ENCODE measurements at places on chromosomes 6 and 20.

DNA sequence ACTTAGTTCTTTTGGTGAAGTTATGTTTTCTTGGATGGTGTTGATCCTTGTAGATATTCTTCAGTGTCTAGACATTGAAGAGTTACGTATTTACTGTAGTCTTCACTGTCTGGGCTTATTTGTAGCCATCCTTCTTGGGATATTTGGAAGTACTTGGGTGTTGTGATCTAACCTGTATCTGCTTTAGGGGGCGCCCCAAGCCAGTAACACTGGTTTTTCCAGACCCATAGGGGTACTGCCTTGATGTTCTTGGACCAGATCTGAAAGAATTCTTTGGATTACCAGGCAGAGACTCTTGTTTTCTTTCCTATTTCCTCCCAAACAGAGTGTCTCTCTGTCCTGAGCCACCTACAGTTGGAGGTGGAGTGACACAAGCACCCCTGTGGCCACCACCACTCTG lies 309.1 kb upstream of the IMPG1 start:
- DNase-seq = no peak

DNA sequence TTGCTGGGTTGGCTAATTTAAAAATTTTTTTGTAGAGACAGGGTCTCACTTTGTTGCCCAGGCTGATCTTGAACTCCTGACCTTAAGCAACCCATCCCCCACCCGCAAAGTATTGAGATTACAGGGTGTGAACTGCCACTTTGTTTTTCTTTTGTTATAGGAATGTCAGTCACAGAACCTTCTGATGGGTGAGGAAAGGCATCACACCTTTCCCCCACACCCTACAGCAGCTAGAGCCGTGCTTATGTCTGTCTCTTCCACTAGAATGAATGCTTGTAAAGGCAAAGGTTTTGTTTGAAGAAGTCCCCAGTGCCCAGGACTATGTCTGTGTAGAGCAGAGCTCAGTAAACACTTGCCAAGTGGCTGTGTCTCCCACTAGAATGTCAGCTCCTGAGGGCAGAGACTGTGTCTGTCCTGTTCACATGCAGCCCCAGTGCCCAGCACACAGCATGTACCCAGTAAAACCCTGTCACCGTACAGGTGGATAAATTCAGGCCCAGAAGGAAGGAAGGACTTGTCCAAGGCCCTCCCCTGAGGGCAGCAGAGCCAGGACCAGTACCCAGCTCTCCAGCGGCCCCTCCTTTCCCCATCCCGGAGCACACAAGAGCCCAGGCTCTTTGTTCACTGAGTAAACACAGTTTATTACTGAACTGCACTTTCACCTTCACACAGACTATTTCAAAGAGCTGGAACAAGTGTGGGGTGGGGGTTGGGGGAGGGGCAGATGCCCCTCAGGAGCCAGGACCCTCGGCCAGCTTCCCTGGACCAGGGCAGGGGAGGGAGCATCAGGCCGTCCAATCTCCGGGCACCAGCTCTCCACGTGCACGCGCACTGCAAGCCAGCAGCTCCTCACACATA lies 26.4 kb downstream of the COX4I2 start:
- DNase-seq = no peak

DNA sequence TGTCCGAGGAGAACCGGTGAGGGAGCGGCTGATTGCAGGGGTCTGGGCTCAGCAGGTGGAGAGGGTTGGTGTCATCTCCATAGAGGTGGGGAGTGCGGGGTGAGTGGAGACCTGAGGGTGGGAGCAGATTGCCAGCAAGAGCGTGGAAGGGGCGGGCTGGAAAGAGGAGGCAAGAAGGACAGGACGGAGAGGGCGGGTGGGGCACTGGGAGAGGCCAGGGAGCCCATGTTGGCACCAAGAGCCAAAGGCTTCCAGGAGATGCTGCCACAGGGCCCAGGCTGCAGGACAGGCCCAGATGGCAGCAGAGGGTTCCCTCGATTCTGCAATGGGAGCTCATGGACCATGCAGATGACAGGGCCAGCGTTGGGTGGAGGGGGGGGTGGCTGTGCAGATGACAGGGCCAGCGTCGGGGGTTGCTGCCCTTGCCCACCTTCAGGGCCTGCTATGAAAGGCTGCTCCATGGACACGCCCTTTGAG lies 105.4 kb downstream of the TMEM242 start:
- no peak for DNase-seq

DNA sequence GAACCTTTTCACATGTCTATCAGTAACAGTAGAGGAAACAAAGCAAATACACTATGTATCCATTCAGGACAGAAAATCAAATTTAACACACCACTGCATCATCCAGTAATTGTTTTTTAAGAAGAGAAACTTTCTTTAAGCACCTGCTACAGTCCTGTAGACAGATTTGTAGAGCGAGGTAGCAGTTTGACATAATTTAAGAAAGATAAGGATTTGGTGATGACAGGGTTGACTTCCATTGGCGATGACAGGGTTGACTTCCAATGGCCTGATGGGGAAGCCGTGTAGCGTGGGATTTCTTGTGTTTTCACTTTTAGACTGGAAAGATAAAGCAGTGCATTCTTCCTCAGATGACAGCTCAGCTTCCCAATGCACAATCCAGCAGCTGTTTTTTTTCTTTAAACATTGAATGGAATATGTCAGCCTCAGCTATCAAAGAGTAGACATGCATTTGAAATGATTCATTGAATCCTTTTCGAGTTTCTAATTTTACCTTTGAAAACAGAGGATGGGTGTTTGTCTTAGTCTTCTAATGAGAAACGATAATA lies 68.5 kb downstream of the ECT2L start:
- no peak for DNase-seq

DNA sequence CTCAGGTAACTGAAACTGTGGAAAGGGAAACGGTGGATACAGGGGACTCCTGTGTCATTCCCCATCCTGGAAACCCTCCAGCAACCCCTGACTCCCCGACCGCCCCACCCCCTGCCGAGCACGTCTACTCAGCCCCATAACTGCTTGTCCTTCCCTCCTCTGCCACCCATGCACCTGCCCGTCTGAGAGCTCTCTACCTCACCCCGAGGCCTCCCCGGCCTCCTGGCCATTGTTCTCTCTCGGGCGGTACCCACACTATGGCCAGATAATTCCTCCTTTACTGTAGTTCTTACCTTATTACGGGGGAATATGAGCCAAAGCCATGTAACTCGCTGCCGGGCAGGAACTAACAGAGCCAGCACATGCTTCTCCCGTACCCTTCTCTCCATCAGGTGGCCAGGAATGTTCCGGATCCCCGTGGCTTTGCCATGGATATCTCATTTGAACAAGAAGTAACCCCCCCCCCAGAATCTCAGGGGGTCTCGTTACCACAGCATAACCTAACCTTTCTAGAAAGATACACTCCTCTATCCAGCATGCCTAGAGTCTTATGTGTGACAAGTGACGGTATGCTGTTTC lies 4.8 kb upstream of the IRF4 start:
- no peak for DNase-seq

DNA sequence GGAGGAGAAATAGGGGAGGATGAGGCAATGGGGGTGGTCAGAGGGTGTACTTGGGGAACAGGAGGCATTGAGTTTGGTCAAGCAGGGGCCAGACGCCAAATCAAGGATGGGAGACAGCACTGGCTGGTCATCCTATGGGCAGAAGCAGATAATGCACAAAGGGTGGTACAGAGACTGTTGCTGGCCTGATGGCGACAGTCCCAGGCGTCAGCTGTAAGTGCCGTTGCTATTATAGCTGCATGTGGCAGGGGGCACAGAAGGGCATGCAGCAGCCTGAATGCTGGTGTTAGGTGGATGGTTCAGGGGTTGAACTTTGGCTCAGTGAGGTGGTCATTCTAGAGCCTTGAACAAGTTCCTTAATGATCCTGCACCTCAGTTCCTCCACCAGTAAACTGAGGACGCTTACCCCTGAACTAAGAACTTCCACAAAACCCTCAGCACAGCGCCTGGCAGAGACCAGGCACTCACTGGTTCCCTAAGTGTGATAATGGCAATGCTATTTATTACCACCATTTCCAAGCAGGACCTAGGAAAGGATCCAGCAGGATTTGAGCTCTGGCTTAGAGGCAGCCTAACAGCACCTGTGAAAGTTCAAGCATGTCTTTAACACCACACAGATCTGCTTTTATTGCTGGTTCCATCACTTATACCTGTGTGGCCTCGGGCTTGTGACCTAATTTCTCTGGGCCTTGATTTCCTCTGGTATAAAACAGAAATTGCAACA lies 162.7 kb downstream of the INSM1 start:
- no peak for DNase-seq

GRCh38 chr20:10504994-10505730 lies 70.1 kb downstream of the SLX4IP start:
- DNase-seq = no peak

- no peak for DNase-seq
Measured at GRCh38 chr6:39816747-39817146, 24.6 kb downstream of the DAAM2 start.

DNA sequence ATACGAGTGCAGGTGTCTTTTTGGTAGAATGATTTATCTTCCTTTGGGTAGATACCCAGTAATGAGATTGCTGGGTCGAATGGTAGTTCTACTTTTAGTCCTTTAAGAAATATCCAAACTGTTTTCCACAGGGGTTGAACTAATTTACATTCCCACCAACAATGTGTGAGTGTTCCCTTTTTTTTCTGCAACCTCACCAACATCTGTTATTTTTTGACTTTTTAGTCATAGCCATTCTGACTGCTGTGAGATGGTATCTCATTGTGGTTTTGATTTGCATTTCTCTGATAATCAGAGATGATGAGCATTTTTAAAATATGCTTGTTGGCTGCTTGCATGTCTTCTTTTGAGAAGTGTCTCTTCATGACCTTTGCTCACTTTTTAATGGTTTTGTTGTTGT lies 1.9 kb upstream of the ZNF831 start:
- DNase-seq = no peak

GRCh38 chr20:50916257-50916656 lies 15.0 kb downstream of the ADNP start:
- no peak for DNase-seq

All from stimulated activated CD4-positive, alpha-beta T cell treated with anti-CD3 and anti-CD28 coated beads, Interleukin-4, amount 100 ng/mL, for 4 hours (primary cell).